ENCODE measurements at places on chromosomes 1 and 21.
A peak's percentile ranks its signal among the peaks of the same experiment; 100 is the strongest.

- DNase-seq, result no peak
These were observed 204.8 kb upstream of the ADAMTS5 start for GRCh38 chr21:27171707-27172106.

GRCh38 chr1:165631342-165632151, 513 bp downstream of the MGST3 start:
- DNase-seq, result no peak

DNA sequence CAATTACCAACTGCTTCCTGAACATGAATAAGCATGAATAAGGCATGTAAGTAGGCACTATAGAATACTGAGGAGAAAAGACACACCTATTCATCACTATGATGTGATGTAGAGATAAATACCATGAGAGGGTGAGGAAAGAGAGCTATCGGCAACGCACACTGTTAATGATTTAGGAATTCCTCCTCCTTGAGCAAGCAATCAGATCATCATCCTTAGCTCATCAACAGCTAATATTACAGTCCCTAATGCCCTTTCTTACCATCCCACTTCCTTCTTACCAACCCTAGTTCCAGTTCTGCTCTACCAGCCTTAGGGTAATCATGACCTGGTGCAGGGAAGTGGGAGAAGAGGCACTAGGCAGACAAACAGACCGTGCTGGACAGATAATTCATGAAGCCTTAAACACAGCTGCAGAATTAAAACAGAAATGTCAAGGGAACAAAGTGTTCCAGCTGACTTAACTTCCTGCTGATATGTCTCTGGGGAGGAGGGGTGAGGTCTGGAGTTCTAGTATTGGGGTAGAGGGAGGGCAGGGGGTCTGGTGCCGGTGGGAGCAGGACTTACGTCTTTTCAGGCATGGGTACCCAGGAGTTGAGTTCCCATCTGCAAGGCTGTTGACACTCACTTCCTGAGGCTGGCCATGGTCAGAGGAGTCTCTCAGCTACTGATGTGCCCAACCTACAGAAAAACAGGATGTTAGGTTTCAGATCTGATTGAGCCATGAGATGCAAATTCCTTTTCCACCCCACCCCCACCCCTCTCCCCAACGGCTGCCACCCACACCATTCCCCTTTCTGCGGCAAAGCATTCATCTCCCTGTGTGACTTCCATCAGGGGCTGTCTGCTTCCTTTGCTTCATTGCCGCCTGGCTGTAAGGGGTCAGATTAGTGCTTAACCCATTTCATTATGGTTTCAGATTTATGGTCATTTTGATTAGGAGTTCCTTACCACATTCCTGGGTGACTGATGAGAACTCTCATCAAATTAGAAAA, 12.6 kb upstream of the RCSD1 start:
- no peak for DNase-seq

DNA sequence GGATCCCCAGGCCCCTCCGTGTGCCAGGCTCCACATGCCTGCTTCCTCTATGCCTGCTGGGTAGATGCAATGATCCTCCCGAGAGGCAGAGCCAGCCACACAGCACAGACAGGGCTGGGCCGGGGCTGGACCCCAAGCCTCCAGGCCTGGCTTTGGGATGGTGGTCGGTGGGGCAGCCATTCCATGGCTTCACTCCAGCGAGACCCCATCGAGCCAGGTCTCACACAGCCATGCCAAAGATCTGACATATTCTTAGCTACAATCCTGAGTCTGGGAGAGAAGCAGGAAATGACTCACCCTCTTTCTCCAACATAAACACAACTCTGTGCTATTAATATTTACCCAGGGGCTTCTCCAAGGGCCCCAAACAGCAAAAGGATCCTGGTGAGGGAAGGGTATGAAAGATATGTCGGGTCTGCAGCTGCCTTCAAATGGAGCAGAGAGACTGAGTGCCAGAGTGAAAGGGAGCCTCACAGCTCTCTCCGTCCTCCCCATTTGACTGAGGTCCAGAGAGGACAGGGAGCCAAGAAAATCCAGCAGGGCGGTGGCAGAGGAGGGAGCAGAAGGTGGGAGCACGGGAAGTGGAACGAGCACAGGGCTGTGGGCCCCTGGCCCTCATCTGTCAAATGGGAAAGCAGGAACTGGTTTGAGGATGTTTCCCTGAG, 639.5 kb downstream of the MATN1 start:
- no peak for DNase-seq

DNA sequence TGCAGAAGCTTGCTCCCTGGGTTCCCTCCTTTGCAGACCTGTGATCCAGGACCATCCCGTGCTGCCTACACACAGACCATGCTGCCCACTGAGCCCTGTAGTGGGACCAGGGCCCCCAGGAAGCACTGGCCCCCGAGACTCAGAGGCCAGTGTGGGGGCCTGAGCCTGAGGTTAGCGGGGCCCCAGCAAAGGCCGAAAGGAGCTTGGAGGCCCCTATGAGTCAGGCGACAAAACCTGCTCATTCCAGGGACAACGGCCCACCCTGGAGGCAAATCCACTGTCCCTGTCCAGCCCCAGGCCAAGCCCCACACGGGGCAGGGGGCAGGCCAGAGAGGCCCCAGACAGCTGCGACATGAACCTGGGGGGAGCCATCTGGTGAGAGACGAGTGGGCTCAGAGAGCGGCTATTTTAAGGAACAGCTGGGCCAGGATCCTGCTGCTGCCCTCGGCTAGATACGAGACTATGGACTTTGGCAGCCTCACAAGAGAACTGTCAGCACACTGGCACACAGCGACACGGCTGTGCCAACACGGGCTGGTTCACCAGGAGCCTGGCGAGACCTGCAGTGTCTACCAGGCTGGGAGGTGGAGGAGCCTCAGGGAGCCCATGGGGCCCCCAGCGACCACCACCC, 74.7 kb downstream of the ARHGEF16 start:
- no peak for DNase-seq

GRCh38 chr1:244833734-244834542, 1.5 kb upstream of the COX20 start:
- peak; percentile 50 for DNase-seq

DNA sequence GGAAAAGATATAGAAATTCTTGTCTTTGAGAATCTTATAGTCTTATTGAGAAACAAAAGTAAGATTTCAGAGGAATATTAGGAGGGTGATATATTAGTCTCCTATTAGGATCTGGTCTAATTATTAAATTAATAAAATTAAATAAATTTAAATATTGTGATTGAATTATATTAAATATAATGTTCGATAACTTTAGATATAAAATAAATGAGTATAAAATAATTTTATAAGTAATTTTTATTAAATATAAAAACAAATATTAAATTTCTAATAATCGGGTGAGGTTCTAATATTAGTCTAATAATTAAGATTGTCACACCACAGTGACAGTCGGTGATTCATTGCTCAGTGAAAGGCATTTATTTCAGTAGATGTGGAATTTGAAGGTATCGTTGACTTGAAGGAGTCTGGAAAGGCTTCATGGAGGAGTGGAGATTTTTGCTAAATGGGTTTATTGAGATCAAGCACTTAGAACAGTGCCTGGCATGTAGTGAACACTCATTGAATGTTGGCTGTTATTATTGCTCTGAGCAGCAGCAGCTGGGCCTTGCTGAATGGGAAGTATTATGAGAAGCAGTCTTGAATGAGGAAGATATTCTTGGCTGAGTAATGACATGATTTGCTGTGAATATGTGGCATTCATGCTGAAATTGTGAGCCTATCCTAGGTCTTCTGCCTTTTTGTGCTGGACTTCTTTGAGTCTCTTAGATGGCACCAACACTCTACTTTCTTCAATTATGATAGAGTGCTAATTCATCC, 74.6 kb downstream of the USP25 start:
- DNase-seq, result no peak

GRCh38 chr1:179107706-179108629, 26.1 kb downstream of the TOR3A start:
- no peak for DNase-seq

DNA sequence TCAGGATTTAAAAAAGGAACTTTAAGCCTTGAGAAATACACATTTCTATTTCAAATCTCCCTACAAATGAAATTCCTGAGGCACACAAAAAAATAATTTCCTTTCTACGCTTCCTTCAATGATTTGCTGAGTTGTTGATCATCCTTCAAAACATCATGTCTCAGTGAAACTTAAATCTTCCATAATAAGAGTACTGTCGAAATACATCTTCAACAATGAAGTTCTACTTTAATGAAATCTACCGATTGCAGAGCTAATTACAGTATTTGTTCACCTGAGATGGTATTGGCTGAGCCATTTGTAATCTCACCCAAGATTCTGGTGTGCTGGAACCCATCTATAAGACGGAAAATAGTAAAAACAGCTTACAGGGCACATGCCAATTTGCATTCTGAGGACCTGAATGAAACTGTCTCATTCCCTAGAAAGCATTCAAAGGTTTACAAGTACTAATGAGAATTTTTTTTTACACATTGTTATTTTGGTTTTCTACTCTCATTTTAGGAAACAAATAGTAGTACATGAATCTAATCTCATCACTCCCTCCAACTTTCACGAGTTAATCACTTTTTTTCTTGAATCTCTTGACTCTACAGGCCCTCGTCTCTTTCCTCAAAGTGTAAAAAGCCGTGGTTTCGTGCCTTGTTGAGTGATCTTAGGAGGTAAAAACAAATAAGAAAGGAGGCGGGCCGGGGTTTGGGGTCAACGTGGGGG, 1.1 kb downstream of the CHML start:
- no peak for DNase-seq

DNA sequence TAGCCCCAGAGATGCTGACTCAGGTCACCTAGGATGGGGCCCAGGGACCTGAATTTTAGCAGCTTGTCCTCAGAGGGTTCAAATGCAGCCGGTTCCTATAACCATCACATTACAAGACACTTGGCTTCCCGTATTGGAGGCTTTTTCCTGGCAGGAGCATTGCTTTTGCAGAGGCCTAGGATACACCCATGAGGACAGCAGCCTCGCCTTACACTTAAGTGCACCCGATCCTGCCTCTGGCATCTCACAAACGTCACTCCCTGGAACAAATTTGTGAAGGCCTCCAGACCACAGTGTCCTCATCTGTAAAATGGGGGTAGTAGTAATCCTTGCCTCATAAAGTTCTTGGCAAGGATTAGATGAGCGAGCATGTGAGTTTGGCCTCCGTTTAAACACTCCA, 130.0 kb downstream of the KAZN start:
- DNase-seq, result no peak

- no peak for DNase-seq
These were observed 25.9 kb upstream of the GNPAT start for GRCh38 chr1:231214918-231215680.

- no peak for DNase-seq
These were observed 36.8 kb upstream of the RUNX3 start for GRCh38 chr1:24966724-24967346.

GRCh38 chr1:91585982-91586381, 85.3 kb downstream of the CDC7 start:
- no peak for DNase-seq

- DNase-seq, result no peak
These were observed 21.4 kb downstream of the SMG7 start for GRCh38 chr1:183493540-183494245.

DNA sequence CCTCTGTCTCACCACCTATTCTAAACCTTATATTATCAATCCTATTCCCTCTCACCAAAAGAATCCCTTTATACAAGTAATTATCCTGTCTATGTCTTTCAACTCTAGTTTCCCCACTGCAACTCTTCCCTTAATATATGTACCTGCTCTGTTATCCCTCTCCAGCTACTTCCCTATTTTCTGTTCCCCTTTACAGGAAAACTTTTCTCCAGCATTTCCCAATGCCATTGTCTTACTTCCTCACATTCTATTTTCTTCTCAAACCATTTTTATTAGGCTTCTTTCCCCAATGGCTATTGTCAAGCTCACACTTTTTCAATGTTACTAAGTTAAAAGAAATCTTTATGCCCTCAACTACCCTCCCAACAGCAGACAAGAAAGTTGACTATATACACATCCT, 11.6 kb downstream of the DPYD start:
- no peak for DNase-seq

- DNase-seq, result peak; percentile 30
These were observed at the start of gene SAMSN1 for GRCh38 chr21:14545906-14546480. Gene SAMSN1, minus strand, starts transcription at chr21:14546315. Its CDS starts 54 bp downstream, at chr21:14546261.

- peak; percentile 83 for DNase-seq
These were observed 23.2 kb upstream of the ZNF648 start for GRCh38 chr1:182084487-182085316.

DNA sequence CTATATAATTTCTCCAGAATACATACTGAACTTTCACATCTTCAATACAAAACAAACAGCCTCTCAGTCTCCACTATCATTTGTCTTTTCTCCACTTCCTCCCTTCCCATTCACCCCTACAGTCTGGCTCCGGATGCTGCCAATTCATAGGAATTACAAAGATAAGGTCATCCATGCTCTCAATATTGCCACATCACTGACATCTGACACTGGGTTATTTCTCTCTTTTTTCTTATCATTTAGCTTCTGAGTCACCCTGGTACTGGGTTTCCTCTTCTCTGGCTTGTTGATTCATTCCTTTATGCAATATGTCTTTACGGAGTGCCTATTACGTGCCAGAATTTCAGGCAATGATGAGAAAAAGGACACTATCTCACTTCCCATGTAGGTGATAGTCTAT, 3.1 kb upstream of the SH3BP5L start:
- no peak for DNase-seq

GRCh38 chr1:236101233-236102200, 36.6 kb upstream of the NID1 start:
- DNase-seq, result no peak

DNA sequence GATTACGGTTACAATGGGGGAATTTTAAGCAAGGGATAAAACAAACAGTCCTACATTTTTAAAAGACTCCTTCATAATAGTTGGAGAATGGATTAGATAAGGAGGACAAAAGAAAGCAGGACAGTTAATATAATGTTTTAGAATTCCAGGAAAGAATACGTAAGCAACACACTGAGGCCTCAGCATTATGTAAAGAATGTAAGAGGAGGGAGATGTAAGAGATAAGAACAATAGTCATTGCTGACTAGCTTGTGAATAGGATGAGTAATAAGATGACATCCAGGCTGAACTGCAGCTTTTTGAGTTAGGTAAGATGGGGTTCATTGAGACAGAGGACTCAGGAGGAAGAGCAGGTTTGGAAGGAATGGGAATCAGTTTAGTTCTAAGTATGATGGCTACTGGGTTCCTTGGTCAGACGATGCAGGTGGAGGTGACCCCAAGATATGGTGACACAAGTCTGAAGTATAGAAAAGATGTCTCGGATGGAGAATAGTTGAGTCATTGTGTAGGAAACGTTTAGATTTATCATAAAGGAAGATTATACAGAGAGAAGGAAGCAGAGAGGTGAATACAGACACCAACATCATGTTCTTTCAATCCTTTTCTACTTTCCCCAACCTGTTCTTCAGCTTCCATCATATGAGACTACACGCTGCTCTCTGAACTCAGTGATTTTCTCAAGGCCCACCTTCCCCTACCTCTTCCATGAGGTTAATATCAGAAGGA, 372.8 kb downstream of the PTBP2 start:
- DNase-seq, result no peak

DNA sequence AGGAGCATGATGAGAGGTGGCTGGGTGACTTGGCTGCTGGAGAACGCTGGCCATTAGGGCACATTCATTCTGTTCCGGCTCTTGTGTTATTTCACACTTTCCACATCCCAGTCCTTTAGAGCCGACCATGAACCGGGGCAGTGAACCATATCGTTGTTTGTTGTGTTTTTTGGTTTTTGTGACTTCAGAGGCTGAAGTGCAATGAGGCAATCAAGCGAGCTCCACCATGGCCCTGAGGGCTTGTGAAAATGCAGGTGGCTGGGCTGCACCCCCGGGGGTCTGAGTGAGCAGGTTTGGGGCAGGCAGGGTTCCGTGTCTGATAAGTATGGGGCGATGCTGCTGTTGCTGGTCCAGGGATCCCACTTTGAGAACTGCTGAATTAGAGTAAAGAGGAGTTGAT, 23.7 kb downstream of the ABCG1 start:
- no peak for DNase-seq

- no peak for DNase-seq
These were observed 26.0 kb upstream of the RSPO1 start for GRCh38 chr1:37660664-37661063.

Data from T-helper 1 cell (primary cell).